Spinal cord (tissue), 10 donors: ENCODE measurements at places on chromosomes 6 and 20. TPM values are rescaled to one million over a fixed set of nuclear protein-coding genes. Genes with fewer than 3 reads are reported as not detected.

DNA sequence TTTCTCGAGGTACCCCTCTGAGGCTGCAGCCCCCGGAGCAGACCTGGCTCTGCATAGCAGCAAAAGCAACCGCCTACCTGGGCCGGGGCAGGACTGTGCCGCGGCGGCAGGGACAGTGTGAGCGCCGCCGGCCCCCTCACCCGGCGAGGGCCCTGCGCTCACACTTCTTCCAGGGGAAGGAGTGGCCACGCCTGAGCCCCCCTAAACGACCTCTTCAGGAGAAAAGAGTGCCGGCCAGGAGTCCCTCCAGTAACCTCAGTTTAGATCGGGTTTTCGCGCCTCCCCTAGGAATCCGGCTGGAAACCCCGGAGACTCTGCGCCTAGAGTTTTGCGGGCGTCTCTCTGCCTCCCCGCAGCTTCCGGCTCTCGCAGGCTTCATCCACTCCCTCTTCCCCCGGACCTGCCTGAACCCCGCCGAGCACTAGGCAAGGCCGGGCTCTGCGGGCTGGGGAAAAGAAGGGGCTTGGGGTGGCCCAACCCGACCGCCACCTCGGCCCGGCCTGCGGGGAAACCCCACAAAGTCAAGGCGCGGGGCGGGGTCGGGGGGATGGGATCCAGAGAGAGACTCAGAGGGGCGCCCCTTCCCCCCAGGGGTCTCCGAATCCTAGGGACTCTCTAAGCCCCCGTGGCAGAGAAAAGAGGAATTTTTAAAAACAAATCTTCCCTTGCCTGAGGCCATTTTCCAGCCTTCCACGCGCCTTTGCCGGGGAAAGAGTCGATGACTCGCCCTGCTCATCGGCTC, 558 bp downstream of the LINC00237 start:
- peak; percentile 42 for DNase-seq

Gene SAMD10
- total RNA-seq, result 6.9 TPM

Gene SYCP2
- 2.4 TPM for total RNA-seq

DNA sequence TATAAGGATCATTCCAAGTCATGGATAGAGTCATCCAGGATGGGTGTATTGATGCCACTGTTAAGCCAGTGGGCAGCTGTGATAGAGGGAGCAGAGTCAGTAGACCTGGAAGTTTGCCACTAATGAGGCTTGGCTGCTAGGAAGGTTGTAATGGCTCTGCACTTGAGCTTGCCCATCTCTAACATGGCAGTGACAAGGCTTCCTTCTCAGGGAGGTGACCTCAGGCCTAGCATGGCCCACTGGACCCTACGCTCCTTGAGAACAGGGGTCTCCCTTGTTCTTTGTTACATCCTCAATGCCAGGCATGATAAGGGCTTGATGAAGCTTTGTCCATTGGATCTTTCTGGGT, 155.1 kb downstream of the CD83 start:
- DNase-seq, result no peak

Gene CALHM4
- total RNA-seq, result 0.30 TPM

- no peak for DNase-seq
Observed at GRCh38 chr20:50193836-50194421, 3.3 kb downstream of the CEBPB start.

GRCh38 chr6:108497883-108498282, 62.8 kb upstream of the FOXO3 start:
- no peak for DNase-seq

DNA sequence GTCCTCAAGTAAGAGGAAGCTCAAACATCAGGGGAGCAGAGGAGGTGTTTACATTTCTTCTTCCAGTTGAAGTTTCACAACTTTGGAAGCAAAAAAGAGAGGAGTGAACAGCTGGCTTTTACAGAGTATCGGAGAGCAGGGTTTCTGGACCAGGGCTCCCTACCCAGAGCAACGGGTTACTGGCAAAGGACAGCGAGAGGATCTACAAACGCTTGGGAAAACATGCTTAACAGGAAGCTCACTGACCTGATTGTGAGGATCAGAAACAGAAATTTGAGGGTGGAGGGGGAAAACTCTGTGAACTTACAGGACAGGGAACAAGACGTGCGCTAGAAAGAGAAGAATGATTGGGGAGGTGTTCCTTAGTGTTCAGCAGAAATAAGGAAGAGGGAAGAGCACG, 85.7 kb upstream of the TAB2 start:
- no peak for DNase-seq

DNA sequence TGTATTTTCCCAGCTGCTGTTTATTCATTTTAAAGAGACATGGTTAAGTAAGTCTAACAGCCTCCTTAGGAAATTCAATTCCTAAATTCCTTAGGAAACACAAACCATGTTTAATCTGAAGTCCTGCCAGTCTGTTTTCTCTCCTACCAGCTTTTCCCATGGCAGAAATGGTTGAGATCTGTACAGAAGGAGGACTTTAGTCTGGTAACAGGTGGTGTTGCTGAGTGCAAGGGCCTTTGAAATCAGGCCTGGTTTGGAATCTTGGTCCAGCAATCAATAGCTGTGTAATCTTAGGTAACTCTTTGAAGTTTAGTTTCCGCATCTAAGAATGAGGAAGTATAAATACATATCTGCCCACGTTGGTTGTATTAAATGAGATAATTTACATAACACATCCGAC, 232.5 kb downstream of the LAMA2 start:
- DNase-seq, result no peak

DNA sequence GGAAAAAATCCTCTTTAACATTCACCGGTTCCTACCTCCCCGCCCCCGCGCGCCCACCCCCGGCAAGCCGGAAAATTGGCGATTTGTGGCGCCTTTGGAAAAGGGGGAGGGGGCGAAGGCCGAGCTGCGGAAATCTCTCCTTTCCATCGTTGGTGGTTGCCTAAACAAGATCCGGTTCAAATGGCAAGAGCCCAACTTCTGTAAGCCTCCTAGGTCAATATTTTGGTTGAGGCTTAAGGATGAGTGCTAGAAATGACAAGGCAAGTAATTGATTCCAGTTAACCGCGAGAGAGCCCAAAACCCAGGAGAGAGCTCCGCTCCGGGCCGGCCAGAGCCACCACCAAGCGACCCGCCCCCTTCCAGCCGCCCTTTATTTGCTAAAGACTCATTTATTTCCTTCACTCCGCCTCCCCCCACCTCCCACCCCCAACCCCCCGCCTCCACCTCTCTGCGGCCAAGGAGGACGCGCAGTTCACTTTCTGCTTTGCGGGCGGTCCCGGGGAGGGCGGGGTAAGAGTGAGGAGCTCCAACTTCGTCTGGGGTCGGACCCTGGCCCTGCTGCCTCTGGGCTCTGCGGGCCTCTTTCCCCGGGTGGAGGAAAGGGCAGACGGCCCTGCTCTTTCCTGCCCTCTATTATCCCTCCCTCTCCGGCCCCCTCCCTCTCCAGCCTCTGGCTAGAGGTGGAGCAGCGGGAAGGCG, 838 bp upstream of the NKX2-2 start:
- DNase-seq, result peak; percentile 62

Gene SMLR1
- total RNA-seq, result not detected

Gene RBM38
- total RNA-seq, result 12.7 TPM

GRCh38 chr20:34479627-34480026, 36.6 kb upstream of the DYNLRB1 start:
- no peak for DNase-seq

GRCh38 chr6:46234156-46234556, 63.4 kb upstream of the ENPP5 start:
- no peak for DNase-seq

DNA sequence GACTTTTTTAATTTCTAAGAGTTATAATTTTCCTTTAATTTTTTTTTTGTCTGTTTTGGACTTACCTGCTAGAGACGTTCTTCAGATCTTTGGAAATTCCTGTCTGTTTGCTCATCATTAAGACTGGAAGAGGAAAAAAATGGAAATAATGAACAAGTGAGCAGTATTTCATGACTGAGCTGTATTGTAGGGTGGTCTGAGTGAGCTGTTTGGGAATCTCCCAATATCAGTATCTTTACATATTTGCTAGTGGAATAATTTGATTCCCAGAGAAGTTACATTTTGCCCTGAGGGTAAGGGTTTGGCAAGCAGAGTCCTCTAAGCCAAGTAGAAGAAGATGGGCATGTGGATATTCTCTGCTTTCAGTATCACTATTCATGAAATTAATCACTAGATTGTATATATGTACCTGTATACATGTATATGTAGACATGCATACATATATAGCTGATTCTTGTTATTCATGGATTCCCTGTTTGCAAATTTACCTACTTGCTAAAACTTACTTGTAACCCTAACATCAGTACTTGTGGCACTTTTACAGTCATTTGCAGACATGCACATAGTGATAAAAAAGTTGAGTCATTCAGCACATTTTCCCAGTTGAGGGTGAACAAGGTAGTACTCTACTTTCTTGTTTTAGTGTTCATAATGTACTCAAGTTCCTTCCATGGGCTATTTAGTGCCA, 13.5 kb downstream of the ZC2HC1B start:
- DNase-seq, result no peak

Gene GGTLC1
- not detected for total RNA-seq

- peak; percentile 30 for DNase-seq
Observed at GRCh38 chr6:98842342-98843180, 8.2 kb downstream of the POU3F2 start.

DNA sequence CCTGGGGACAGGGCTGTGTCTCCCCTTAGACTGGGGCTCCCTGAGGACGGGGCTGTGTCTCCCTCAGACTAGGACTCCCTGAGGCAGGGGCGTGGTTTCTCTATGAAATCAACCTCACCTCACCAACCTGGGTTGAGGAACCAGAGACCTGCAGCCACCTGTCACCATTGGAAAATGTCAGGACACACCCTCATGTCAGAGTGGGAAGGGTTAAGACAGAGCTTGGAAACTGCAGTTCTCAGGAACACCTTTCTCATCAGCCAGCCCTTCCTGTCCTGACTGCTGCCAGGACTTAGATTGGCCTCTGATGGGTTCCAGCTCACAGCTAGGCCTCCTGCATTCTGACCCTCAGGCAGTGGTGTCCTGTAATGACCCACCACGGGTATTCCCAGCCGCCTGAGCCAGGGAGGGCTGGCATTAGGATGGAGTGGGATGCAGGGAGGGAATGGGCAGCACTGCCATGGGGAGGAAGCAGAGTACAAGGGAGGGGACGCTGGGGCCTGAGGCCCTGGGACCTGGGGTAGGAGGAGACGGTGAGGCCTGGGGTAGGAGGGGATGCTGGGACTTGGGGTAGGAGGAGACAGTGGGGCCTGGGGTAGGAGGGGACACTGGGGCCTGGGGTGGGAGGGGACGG, 76.3 kb downstream of the MRPL14 start:
- no peak for DNase-seq

Gene VARS1
- 25.3 TPM for total RNA-seq
